ENCODE measurements at places on chromosomes 1 and 21.

DNA sequence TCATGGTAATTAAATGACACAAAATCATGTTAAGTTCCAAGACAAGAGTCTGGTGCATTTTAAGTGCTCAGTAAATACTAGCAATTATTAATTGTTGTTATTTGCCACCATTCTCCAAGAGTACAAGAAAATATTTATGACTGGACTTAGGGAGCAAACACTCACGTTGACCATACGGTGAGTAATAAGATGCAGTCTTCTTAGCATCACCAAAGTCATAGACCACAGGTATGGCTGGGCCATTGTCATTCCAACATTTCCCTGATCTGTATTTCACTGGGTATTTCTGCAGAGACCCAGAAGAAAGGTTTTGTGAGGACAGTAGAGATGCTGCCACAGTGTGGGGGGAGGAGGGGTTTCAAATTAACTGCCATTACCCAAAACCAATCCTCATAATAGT lies 4.7 kb downstream of the ITLN2 start:
- DNase-seq: no peak

DNA sequence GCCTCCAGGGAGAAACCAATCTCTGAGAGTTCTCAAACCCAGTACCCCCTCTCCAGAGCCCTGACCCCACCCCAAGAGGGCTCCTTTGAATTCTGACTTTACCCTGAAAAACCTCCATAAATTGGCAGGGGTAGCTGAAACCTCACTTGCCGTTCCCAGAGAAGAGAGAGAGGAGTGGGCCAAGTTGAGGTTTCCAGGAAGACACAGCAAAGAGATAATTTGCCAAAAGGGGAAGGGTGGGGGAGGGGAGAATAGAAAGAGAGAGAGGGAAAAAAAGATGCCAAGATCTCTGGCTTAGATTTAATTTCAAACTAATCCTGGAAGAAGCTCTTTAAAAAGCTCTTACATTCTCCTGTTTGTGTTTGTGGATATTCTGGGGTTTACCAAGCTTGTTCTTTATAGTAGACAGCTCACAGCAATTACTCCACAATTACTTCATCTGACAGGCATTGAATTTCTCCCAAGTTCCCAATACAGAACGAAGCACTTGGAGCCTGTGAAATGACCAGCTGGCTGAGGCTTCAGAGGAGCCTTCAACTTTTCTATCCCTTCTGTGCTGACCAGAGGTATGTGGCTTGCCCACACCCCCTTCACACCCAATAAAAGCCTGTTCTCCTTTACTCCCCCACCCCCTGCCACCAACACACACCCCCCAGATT lies 1.1 kb upstream of the GRHL3 start:
- DNase-seq: no peak

GRCh38 chr1:10471411-10472219 lies 714 bp downstream of the DFFA start:
- DNase-seq: no peak

DNA sequence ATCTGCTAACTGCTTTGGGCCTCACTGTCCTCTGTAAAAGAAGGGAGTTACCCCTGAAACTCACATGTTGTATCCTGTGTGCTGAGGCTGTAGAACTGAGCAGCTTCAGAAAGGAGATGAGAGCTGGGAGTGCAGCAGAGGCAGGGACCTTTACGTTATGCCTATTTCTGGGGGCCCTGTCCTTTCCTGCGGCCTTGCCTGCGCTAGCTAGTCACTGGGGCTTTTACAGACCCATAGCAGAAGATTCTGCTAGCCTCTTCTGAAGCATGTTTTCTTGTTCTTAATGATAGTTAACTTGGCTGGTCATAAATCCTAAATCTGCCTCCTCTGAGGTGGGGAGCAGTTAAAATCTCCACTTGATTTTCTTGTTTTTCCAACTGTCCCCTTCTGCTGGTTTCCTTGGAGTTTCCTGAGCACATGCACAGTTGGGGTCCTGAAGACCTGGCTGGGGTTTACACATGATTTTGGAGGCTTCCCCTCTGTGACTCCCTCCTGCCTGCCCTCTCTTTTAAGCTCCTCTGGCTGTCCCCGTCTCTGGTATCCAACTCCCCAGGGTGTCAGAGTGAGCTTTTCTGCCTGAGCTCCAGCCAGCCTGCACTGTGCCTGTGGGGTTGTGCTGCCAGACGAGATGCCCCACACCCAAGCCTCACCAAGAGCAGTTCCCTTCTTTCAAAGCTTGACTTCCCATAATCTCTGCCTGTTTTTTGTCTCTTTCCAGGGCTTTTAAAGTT lies 76.6 kb downstream of the NOS1AP start:
- no peak for DNase-seq

DNA sequence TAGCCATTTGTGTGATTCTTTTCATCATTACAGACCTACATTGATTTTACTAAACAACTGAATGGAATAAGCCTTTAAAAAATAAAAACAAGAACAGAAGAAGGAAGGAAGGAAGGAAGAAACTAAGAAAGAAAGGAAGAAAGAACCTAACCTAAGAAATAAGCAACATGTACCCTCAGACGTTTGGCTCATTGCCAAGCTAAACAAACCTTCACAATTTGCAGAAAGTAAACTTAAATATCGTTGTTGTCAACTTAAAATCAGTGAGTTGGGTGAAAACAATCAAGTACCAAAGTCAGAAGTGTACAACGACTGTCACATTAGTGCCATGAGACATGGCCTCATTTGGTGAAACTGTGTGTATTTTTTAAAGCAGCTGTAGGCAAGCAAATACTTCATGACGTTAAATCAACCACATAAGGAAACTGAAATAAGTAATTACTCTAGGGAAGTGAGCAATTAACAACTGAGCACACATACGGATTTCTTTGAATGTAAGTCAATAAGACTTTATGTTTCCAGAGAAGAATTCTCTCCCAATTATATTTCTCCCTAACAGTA lies 313.1 kb upstream of the TMPRSS15 start:
- no peak for DNase-seq
